ENCODE measurements at places on chromosomes 7 and 10.

DNA sequence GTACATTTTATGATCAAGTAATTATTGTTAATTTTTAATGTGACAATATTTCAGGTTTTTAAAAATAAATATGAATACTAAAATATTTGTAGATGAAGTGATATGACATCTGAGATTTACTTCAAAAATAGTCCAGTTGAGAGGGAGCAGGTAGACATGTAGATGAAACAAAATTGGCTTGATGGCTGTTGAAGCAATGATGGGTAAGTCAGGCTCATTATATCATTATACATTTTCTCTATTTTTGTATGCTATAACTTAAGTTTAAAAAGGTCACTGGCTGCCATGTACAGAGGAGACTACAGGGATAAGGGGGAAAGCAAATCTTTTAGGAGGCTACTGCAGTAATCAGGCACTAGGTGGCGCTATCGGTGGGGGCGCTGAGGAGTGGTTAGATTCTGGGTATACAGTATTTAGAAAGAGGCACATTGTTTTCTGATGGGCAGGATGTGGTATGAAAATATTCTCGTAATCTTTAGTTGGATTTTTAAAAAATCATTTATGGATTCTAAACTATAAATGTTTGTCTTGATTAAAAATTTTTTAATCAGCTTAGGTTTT is 189.8 kb upstream of the IMMP2L start:
- DNase-seq = peak; percentile 72

DNA sequence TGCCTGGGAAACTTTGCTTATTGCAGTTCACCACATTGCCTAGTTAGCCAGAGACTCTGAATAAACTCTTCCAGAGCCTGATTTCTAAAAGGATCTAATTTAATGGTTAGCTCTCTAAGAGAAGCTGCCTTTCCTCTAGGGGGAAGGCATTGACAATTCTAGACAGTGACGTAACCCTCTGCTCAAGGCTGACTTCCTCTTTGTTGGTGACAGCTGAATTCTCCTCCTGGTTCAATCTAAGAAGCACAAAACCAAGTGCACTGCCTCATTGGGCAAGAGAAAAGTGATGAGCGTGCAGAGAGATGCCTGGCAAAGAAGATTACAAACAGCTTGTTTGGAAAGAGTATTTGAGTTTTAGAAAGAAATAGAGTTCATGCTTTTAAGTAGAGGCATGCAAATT is 102.7 kb downstream of the MACC1 start:
- DNase-seq = peak; percentile 5

DNA sequence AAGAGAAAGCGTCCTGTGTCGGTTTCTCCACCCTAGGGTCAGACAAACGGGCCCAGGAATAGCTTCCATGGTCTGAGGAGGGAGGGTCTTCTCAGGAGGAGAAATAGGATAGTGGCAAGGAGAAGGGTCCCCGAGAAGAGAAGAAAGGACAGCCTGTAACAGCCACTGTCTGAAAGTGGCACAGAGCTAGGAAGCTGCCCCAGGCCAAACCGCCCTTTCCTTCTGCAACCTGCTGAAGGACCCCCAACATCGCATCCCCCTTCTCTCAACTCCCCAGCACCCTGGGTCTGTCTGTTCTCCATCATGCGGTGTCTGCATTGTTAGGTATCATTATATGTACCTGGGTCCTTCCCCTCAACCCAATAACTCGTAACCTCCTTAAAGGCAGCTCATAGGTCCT is 47.1 kb downstream of the COL17A1 start:
- DNase-seq = no peak

GRCh38 chr10:1552881-1553670 is 184.2 kb downstream of the ADARB2 start:
- DNase-seq = no peak

DNA sequence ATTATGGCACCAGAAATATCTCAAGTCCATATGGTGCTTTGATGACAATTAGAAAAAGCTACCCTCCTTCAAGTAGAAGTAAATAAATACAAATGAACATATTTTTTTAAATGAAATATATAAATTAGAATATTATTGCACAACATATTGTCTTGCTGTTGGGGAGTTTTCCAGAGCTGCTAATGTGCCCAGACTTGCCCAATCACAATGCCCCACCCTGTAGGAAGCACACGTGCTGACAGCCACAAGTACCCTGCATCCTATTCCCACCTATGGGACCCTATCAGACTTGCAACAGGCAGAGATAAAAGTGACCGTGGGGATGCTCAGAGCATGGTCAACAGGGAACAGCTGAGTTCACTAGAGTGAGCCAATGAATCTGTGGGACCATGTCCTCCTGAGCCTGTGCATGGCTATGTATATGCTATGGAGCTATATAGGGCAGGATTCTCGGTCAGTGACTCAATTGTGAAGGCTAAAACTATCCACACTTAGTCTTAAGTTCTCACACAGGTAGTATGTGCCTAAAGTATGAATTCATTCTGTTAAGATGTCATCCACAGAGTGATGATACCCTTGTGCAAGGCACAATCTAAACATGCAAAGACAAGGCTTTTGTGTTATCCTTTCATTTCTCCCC is 336.0 kb downstream of the HGF start:
- DNase-seq = no peak

- DNase-seq = no peak
Measured at GRCh38 chr10:128221807-128222206, 95.6 kb upstream of the MKI67 start.

- DNase-seq = no peak
Measured at GRCh38 chr10:133422223-133422806, 2.1 kb downstream of the SPRN start.

GRCh38 chr10:31908157-31908556 is 20.5 kb downstream of the ARHGAP12 start:
- no peak for DNase-seq

- peak; percentile 55 for DNase-seq
Measured at GRCh38 chr10:86139066-86139657, 227.4 kb downstream of the GRID1 start.

DNA sequence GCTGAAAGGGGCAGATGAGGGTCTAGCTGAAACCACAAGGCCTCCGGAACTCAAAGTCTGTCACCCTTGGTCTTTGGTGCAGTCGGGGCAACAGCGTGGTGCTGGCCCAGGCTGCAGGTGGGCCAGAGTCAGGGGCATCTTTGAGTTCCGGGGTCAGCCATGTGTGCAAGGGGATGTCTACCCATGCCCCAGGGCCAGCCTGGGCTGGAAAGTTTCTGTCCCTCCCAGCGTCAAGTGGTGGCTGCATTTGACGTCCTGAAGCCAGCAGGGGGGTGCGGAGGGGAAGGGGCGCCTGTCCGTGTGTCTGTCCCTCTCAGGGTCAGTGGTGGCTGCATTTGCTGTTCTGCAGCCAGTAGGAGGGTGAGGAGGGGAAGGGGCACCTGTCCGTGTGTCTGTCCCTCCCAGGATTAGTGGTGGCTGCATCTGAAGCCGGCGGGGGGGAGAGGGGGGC is 638 bp downstream of the BRAT1 start:
- no peak for DNase-seq

- no peak for DNase-seq
Measured at GRCh38 chr7:90763108-90763507, 167.0 kb downstream of the CDK14 start.

- DNase-seq = no peak
Measured at GRCh38 chr7:132996581-132997242, 85.2 kb downstream of the CHCHD3 start.

- no peak for DNase-seq
Measured at GRCh38 chr10:93293999-93294398, 188.1 kb downstream of the MYOF start.

Data from activated CD4-positive, alpha-beta T cell treated with anti-CD3 and anti-CD28 coated beads, Interleukin-2, Interleukin-6, amounts not matched to agents 100 ng/mL and 50 ng/mL, durations not matched to agents 16 hours and 8 hours (primary cell).